ENCODE measurements at places on chromosomes 6 and 20. TPM values are rescaled to one million over a fixed set of nuclear protein-coding genes. Genes with fewer than 3 reads are reported as not detected.

STMND1 gene
- total RNA-seq: not detected

NR2E1 gene
- 0.18 TPM for total RNA-seq

ENPP4 gene
- total RNA-seq: 2.1 TPM

PRSS16 gene
- total RNA-seq: 5.2 TPM

DEFB132 gene
- not detected for total RNA-seq

GSTA2 gene
- total RNA-seq: 0.32 TPM

ALDH8A1 gene
- total RNA-seq: not detected

MAS1 gene
- total RNA-seq: not detected

SLC35B2 gene
- total RNA-seq: 361 TPM

DNA sequence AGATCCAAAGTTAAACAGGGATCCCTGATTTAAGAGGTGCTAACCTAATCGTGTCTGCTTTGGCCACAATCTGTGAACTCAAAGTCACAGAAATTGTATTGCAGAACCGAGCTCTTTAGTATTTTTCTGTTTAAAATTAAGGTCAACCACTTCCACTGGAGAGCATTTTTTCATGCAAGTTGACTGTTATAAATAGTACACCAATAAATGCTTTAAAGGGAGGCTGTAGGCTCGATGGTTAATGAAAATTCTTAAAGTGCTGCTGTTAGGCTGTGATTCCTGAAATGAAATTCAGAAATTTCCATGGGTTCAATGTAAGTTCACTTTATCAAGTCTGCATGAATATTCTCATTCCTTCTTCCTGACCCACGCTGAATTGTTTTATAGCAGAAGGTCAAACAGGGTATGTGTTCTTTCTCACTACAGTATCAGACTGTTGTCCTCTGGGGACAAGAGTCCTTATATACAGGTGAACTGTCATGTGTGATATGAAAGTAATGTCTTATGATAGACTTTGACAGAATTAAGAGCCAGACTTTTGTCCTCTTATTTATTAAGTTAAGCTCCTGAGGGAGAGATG is 92.5 kb upstream of the HDGFL1 start:
- DNase-seq: no peak

DNA sequence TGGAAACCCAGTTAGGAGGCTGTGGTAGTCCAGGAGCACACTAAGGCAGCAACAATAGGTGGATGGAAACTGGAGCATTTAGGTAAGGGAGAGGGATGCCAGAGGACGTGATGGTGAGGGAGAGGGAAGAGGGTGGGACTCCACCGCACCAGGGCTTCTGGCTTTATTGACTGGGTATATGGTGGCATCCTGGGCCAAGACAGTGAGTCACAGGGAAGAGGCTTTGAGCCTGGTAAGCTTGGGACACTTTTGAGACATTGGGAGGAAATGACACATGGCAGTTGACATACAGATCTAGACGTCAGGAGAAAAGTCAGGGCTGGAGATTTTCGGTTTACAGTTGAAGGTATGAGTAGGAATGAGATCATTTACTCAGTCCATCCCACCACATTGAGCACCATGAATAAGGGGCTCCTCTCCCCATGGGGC is 14.9 kb downstream of the NT5E start:
- no peak for DNase-seq

GRCh38 chr6:10746915-10747250 is 722 bp upstream of the TMEM14B start:
- DNase-seq: no peak

- no peak for DNase-seq
Measured at GRCh38 chr20:14595051-14595450, 257.6 kb upstream of the FLRT3 start.

DNA sequence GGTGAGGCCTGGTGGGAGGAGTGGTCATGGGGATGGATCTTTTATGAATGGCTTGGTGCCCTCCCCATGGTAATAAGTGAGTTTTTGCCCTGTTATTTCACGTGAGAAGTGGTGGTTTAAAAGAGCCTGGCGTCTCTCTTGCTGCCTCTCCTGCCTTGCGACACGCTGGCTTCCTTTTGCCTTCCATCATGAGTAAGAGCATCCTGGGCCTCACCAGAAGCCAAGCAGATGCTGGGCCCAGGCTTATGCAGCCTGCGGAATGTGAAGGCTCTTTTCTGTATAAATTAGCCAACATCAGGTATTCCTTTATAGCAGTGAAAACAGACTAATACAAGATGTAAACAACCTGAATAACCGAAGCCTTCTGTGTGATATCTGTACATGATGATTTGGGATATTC is 27.6 kb downstream of the VTA1 start:
- DNase-seq: no peak

DNA sequence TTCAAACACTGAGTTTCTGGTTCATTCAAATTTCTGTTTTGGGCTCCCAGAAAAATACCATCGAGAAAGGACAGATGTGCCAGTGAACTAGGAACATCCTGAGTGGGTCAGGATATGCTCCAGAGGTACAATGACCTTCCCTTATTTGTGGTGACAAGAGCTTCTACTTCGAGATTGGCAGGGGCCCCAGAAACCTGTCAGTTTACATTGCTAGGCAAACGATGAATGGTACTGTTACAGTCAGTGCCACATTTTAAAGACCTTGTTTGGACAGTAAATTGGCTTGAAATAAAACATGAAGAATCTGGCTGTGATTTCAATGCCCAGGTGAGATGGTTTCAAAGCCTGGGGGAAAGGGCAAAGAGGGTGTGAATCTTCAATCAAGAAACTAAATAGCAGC is 454.5 kb upstream of the ID4 start:
- DNase-seq: no peak

DNA sequence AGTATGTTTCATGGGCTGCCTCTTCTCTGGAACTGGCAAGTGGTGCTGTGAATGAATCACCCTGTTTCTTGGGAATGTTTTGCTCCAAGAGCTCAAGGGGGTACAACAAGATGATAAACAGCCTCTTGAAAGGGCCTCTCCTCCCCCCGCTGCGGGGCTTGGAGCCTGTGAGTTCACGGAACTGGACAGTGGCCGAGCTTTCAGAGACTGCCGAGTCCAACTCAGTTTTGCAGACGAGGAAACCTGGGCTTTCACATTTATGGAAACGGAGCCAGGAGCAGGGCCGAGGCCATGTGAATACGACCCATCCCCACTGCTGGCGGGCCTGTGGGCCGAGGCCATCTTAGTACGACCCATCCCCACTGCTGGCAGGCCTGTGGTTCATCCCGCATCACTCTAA is 18.2 kb upstream of the SRC start:
- no peak for DNase-seq

DNA sequence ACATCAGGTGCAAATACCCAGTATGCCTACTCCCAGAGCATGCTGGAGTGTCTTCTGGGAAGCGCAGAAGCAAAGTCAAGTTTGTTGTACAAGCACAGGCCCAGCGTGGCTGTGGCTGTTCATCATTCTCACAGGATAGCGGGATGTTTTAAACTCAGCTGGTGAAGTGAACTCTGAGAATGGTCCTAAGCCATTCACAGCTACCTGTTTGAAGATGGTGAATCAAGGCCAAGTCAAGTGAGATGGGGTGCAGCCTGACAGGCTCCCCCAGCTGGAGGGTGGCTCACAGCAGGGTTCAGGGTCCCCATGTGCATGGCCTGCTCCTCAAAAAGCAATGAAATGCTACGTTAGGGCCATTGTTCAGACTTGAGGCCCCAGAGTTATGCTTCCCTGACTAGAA is 304.7 kb upstream of the FOXQ1 start:
- no peak for DNase-seq

DNA sequence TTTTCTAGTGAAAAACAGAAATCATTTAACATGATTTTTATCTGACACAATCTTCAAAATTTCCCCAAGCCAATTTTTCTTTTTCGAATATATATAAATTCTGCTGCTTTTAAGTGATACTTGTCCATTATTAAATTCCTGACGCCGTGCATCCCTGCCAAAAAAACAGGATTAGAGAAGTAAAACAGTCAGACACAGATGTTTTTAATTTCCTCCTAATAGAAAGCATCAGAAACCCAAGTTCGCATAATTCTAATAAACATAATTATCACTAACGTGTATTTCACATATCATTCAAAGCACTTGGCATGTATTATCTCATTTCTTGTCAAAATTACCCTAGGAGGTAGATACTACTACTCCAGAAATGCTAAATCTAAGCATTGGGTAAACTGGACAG is 179.5 kb downstream of the ZFP64 start:
- no peak for DNase-seq

- no peak for DNase-seq
Measured at GRCh38 chr6:901696-902460, 208.9 kb upstream of the EXOC2 start.

GRCh38 chr6:164042212-164042611 is 627.7 kb downstream of the QKI start:
- no peak for DNase-seq

- DNase-seq: no peak
Measured at GRCh38 chr6:68144667-68145066, 490.4 kb upstream of the ADGRB3 start.

DNA sequence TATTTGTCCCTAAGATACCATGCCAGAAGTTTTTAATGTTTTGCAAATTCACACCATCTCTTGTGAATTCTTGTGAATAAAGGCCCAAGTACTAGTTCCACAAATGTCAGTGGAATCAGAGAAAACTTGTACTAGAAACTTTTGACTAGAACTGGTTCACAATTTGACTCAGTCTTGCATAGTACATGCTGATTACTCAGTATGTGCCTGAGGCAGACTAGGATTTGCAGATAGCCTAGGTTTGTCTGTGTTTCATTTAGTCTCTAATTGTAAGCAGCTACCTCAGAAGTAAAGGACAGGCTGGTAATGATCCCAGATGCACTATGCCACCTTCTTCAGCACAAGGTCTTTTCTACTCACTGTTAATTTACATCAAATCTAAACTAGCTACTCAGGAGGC is 34.2 kb upstream of the GSTA4 start:
- no peak for DNase-seq

GRCh38 chr6:117924690-117925089 is 17.6 kb downstream of the SLC35F1 start:
- DNase-seq: no peak

DNA sequence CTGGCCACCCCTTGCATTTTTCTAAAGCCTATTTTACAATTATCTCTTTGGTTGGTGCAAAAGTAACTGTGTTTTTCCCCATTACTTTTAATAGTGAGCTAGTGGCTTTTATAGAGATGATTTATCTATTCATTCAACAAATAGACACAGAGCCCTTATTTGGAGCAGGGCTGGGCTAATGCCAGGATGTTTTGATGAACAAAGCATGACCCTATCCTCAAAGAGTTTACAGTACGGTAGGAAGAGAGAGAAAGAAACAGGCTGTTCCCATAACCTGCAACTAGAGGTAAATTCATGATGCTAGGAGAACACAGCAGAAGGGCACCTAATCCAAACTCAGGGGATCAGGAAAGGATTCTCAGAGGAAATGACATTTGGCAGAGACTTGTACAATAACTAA is 37.3 kb upstream of the UST start:
- no peak for DNase-seq

GRCh38 chr6:76810286-76810685 is 653.0 kb downstream of the HTR1B start:
- DNase-seq: no peak

DNA sequence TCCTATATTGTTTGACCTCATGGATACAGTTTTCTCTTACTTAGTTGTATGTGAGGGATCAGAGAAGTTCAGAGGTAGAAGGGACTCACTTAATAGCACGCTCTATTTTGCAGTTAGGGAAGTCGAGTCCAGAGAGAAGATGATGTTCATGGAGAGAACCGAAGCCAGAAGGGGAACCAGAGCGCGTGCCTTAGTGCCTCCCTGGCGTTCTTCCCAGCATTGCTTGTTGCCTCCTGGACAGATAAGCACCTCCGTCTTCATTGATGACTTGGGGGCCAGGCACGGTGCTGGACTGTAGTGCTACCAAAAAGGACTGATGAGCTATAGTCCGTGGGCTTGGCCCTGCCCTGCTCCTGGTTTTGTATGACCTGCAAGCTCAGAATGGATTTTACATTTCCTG is 109.8 kb downstream of the RPP40 start:
- no peak for DNase-seq

GRCh38 chr6:15442467-15442866 is 196.6 kb downstream of the JARID2 start:
- DNase-seq: peak; percentile 65

GRCh38 chr6:9161731-9162130 is 726.4 kb upstream of the SLC35B3 start:
- peak; percentile 88 for DNase-seq

GRCh38 chr6:39934131-39934757 is at the start of gene MOCS1:
MOCS1 (minus strand) TSS chr6:39934462; CDS start chr6:39934417, 45 bp downstream.
- DNase-seq: peak; percentile 68
